ENCODE measurements at places on chromosomes 2 and 18.

DNA sequence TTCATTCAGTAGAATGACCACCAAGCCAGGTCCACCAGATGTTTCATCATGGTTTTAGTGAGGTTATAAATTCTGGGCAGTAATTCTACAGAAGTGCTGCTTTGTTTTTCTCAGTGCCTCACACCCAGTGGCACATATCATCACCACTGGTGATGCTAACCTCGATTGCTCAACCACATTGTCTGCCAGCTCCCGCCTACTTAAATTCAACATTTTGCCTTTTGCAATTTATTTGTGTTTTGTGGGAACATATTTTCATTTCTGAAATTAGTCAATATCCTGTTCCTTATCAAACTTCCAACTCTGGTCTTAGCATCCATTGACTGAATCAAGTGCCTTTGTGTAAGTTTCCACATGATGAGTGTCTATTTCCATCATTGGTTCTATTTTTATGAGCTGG, 62.3 kb upstream of the TMEM178A start:
- no peak for DNase-seq

- no peak for DNase-seq
Observed at GRCh38 chr2:176936410-176936809, 276.2 kb upstream of the HNRNPA3 start.

DNA sequence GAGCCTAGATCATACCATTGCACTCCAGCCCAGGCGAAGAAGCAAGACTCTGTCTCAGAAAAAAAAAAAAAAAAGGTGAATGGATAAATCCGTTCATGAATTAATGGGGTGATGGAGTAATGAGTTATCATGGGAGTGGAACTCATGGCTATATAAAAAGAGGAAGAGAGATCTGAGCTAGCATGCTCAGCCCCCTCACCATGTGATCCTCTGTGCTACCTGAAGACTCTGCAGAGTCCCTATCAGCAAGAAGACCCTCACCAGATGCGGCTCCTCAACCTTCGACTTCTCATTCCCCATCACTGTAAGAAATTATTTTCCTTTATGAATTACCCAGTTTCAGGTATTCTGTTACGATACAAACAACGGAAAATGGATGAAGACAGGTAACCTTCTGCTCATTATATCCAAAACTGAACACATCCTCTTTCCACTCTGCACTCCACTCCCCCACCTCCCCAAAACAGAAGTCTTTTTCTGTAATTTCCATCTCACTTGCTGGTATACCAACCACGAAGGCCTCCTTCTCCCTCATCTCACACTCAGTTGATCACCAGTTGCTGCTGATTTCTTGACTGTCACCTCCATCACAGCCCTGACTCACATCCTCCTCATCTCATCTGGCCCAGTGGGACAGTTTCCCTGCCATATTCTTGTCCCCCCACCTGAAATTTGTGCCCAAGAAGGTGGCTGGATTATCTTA, 8.8 kb downstream of the RETREG2 start:
- no peak for DNase-seq

GRCh38 chr2:181837563-181837962, 54.0 kb upstream of the ITPRID2 start:
- DNase-seq = no peak

GRCh38 chr2:231161252-231161839, 36.5 kb upstream of the HTR2B start:
- no peak for DNase-seq

GRCh38 chr2:157267476-157267875, 10.0 kb downstream of the GALNT5 start:
- no peak for DNase-seq

- no peak for DNase-seq
Observed at GRCh38 chr18:59961070-59961469, 61.3 kb downstream of the PMAIP1 start.

- peak; percentile 64 for DNase-seq
Observed at GRCh38 chr18:47100212-47100831, 50.0 kb downstream of the HDHD2 start.

DNA sequence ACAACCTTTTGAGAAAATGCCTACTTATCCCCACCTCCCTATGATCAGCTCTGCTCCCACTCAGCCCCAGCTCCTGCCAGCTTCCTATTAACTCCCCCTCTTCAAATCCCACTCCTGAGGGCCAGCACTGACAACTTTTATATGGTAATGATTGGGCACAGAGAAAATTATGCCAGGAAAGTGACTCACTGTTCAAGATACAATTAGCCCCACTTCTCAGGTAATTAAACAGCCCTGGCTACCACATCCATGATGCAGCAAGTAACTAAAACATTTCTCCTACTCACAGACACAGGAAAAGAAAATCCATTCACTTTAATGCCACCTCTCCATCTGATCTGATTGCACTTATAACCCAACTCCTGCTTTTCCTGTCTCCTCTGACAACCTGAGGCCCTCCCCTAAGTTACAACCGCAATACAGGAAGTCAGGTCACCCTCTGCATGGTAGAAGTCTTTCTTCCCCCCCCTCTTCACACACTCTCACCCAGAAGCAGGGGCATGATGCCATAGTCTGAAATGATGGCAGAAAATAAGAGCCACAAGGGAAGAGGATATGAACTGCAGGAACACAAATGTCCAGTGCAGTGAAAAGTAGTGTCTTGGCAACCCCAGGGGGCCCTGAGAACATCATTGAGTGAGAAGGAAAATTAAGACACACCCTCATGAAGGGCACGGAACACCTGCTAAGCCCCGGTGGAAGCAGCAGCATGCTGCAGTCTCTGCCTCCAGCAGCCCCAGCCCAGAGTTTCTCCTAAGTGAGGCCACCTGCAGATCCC, 54.4 kb downstream of the STK39 start:
- peak; percentile 58 for DNase-seq

- no peak for DNase-seq
Observed at GRCh38 chr2:211745295-211746097, 793.1 kb downstream of the ERBB4 start.

DNA sequence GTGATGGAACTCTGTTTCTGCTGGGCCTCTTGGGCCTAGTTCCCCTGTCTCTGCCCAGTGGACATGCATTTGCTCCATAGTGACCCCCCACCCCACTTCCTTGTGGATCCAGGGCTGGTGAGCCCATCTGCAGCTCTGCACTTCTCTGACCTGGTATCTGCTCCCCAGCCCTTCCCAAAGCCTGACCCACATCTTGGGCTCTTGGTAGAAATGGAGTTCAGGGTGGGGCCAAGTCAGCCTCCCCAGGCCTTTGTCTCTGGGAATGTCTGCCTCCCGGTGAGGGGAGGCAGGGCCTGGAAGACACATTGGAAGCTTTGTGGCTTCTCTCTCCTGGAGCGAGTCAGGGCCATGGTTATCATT, 6.3 kb upstream of the TRAF3IP1 start:
- no peak for DNase-seq

GRCh38 chr18:39188278-39188677, 1622.7 kb upstream of the CELF4 start:
- DNase-seq = no peak

DNA sequence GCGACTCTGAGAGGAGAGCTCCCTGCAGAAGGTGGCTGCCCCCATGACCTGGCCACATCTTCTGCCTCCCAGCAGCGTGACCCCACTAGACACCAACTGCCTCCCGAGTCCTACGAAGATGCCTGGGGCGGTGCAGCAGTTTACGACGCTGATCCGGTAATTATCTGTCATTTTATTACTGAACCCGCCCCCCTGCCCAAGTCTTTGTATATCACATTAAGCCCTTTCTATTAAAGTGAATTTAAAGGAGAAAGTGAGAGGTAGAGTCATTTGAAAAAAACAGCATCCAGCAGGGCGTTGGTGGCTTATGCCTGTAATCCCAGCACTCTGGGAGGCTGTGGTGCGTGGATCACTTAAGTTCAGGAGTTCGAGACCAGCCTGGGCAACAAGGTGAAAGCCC, 33.4 kb downstream of the ABCG8 start:
- no peak for DNase-seq

DNA sequence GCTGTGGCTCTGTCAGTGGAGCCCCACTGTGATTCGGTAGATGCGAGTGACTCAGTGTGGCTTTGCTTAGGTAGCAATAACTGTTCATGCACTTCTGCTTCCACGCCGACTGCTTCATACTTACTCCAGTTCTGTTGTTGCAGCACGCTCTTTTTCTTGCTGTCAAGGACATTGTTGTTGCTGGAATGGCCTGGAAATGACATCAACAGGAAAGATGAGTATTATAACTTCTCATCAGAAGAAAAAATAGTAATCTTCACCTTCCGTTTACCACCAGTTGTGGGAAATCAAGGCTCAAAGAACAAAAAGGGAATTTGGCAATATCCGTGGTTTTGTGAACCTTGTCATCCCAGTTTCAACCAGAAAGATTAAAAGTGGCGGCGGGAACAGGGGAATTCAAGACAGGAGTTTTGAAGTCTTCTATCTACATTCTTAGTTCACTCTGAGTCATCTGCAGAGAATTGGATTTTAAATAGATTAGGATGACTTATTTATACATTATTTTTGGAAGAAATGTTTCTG, 8.3 kb downstream of the TM4SF20 start:
- DNase-seq = no peak

GRCh38 chr2:162925595-162925994, 87.0 kb upstream of the KCNH7 start:
- DNase-seq = no peak

DNA sequence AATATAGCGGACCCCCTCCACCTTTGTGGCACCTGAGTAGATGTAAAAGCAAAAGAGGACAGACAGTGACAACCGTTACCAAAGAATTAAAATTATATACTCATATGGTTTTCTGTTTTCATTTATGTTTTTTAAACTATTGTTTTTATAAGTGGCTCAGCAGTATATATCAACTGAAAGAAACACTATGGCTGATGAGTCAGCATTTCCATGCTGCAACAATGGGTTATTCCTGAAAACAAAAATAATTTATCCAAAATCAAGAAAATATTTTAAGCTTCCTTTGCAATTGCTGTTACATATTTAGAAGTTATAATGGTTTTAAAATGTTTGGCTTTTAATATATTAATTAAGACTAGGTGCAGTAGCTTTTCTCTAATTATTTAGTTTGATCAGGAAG, 17.7 kb downstream of the MRPS9 start:
- DNase-seq = no peak

- no peak for DNase-seq
Observed at GRCh38 chr18:51133580-51134160, 63.8 kb downstream of the MEX3C start.

DNA sequence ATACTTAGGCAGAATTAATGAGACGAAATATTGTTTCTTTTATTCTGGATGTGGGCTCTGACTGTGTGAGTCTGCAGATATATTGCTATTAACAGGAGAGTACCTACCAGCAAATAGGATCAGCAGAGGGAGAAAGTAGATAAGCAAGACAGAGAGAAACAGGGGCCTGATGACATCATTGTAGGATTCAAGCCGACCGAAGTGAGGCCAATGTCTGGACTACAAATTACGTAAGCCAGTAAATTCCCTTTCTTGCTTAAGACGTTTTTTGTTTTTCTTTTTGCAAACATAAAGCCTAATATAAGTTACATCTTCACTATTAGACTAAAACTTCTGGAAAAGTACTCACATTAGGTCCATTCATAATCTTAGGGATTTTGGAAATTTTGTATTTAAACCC, 21.4 kb upstream of the PTPRM start:
- DNase-seq = no peak

- no peak for DNase-seq
Observed at GRCh38 chr2:241154915-241155314, 4.6 kb downstream of the PPP1R7 start.

DNA sequence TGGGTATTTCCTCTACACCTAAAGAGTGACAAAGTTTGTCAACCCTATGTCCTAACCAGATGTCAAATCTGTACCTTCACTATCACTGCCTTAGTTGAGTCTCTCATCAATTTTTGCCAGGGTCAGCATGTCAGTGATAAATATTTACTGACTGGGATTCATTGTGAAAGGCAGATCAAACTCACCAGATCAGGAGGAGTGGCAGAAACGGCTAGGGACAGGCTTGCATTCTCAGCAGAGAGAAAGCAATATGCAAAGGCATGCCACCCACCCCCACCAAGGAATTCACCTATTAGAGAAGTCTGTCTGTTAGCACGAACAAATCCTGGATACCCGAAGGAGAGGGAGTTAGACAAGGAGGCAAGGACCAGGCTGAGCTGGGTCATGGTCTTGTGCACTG, 62.6 kb downstream of the PTPN2 start:
- no peak for DNase-seq
